Activated CD8-positive, alpha-beta memory T cell treated with anti-CD3 and anti-CD28 coated beads for 48 hours (primary cell): ENCODE measurements at places on chromosomes 7 and 10.

DNA sequence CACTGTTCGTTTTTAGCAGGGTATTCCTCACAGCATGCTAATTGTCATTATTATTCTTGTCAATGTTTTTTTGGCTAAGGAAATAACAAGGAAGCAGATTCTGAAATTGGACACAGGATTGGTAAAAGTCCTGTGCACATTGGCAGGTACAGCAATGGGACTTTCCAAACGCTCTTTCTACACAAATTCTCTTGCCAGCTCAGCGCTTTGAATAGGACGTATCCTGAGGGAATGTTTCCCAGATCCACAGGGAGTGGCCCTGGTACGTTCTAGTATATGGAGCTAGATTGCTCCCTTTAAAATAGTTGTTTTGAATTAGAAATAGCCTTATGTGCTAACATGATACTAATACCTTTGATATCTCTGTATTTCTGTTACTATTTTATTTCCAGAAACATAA is 82.8 kb upstream of the GRB10 start:
- DNase-seq: no peak

DNA sequence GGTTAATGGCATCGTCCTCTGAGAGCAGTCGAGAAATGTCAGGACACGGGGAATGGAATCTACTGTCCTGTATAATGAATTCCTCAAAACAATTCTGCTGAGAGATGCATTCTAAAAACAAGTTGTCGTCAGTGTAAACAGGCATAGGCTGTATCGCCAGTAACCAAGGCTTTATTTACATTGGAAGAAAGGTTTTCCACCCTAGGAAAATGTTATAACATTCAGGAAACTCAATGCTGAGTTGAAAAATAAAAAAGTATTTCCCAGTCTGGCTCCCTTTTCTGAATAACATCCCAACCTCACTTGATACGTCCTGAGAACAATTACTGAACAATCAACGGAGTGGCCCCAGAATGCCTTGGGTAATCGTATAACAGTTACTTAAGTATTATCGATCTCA is 79.6 kb upstream of the UCN3 start:
- no peak for DNase-seq

DNA sequence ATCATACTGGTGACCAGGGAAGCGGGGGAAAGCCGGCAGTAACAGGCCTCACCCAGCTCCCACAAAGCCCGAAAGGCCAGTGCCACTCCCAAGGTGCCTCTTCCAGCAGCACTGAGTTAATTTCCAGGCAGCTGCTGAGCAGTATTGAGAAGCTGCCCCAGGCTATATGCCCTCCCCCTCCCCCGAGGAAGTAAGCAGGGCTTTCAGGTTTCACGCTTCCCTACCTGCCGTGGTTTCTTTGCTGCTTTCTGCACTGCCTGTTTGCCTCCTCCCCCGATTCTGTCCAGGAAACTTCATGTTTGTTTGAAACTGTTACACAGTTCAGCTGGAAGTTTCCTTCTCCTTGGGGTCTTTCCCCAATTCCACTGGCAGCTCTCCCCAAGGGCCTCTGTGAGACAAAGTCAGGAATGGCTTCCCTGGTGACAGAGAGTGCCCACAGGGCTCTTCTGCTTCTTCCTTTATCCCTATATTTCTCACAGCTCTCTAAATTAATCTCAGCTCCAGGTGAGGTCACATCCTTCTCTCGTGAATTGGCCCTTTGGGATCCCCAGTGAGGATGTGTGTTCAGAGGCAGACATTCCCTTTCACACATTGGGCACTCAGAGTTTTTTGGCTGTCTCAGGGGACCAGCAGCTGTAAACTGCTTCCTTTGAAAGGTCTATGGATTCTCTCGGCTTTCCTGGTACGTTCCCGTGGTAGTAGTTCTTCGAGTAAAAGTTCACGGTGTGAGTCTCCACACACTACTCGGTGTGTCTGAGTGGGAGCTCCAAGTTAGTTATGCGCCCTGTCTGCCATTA is 19.4 kb downstream of the C1GALT1 start:
- DNase-seq: no peak

- no peak for DNase-seq
These were observed 53.3 kb upstream of the RABGEF1 start for GRCh38 chr7:66687186-66687585.

GRCh38 chr7:92843781-92844180 is 7.4 kb upstream of the CDK6 start:
- DNase-seq: no peak

DNA sequence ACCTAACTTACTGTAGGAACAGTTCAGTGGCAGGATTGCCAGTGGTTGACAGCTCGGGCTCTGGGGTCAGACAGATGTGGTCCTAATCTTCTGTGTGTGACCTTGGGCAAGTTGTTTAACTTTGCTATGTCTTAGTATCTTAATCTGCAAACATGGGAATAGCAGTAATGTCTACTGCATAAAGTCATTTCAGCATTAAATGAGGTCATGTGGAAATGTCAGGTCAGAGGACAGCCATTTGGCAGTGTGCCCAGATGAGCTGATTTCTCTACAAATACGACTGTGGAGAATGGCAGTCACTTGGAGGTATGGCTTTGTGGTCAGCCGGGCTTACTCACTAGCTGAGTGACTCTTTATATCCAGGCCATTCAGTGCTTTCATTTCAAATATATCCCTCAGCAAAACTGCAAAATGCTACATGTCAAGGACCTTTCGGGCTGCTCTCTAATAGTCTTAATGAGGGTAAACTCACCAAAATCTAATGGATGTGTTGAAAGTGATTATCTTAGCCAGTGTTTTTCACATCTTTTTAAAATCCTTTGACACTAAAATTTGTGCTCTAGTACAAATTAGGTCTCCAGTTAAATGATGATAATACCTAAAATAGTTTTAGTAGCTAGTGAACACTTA is 171.4 kb downstream of the ST7 start:
- peak; percentile 43 for DNase-seq

DNA sequence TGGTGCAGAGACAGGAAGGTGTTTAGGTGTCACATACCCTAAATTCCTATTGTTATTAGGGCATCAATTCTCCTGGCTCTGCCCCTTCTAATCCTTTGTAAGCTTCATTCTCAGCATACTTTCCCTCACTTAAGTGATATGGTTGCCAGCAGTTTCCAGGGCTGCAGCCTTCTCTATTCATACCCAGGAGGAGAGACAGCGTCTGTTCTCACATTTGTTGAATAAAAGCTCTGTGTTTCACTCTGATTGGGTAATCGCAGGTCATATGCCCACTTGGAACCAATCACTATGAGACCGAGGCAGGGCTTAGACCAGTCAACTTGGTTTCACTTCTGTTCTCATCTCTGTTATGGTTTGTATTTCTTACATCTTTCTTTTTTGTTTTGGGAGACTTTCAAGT is 109.6 kb upstream of the MTPN start:
- no peak for DNase-seq

- DNase-seq: no peak
These were observed 427.8 kb upstream of the C7orf33 start for GRCh38 chr7:148162808-148163207.

DNA sequence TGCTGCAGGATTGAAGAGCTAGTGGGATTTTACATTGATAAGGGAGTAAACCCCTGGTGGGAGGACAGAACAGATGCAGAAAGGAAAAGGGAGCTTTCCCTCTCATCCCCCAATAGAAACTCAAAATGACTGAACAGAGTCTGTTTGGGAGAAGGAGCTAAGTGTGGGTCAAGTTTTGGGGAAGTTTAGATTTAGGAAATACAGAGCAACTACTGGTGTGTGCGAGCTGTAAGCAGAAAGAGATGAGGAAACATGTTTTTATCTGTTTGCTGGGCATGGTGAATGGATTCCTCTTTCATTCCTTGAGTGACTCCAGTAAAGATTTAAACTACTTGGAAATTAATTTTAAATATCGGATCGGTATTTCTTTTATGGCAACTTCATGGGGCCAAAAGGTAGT is 132.7 kb downstream of the AOAH start:
- no peak for DNase-seq

GRCh38 chr10:43685744-43686143 is 37.1 kb upstream of the ZNF32 start:
- DNase-seq: no peak

DNA sequence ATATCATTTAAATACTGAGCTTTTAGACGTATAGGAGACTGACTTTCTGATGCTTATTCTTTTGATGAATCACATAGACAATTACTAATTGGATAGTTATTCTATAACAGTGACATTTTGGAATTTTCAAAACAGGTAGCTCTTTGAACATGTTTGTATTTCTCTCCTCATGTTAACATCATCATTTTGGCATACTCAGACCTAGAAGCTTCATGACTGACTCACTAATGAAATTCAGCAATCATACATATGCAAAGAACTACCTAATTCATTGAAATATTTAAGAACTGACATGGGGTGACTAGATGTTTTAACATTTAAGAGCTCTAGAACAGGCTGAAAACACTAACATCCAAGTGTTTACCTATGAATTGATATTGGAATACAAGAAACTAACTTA is 192.3 kb downstream of the VTI1A start:
- no peak for DNase-seq

DNA sequence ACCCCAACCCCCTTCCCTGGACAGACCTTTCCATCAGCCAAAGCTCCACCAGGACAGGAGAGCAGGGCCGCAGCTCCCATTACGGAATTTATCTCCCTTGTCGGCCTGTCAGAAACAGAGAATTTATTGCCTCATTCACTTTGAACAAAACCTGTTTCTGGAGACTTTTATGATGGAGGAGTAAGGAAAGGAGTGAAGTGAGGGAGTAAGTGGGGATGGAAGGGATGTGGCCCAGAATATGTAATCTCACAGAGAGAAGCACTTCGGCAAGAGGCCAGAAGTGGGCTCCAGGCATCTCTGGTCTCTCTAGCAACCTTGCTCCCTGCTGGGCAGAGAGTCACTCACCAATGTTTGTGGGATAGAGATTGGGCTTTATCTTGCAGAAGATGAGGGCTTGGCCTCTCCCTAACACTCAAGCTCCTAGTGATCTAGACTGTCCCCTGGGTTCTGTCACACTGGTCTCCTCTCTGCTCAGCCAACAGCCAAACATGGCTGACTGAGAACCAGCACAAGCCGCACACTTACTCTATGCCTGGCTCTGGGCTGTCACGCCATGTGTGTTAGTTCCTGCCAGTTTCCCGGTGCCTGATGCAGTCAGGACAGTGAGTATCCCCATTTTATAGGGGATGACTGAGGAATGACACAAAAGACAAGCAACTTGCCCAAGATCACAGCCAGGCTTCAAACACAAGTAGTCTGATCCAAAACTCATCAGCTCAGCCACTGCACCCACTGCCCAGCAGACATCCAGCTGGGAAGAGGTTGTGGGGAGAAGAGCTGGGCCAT is 149.4 kb upstream of the ZMIZ1 start:
- DNase-seq: no peak

GRCh38 chr10:77850620-77851231 is 75.8 kb downstream of the DLG5 start:
- DNase-seq: no peak

DNA sequence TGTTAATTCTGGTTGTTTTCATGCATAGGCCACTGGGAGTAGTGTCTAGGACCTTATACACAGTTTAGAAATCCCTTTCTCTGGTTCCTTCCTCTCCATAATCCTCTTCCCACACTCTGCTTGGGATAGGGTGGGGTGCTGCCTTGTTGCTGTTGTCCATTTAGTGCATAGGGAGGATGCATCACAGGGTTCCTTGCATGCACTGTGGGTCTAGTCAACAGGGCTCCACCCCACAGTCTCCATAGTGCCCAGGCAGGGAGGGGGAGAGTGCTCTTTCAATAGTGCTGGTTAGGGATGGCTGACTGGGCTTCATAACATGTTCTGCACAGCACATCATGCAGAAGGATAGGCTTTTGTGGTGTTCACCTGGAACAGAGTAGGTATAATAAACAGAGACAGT is 81.1 kb downstream of the ARHGAP12 start:
- no peak for DNase-seq

- DNase-seq: no peak
These were observed 1.6 kb downstream of the NPM3 start for GRCh38 chr10:101781655-101781983.

GRCh38 chr7:47471831-47472230 is 110.1 kb downstream of the TNS3 start:
- no peak for DNase-seq

GRCh38 chr7:69269806-69270205 is 328.5 kb upstream of the AUTS2 start:
- no peak for DNase-seq

- DNase-seq: no peak
These were observed 123.8 kb downstream of the SEMA3A start for GRCh38 chr7:84070770-84071169.

DNA sequence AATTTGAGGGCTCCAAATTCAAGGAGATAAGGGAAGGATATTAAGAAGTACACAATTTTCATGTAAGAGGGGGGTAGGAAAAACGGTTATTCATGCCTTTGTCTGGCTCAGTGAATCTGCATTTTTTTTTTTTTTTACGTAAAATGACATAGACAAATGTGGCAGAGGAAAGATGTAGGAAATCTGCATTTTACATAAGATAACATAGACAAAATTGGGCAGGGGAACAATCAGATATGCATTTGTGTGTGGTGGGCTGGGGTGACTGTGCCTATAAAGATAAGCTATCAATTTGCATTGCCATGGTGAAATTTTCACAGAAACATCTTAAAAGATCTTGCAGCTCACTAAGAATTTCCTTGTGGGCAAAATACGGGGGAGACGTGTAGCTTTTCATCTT is 92.7 kb upstream of the GPR141 start:
- DNase-seq: no peak

- DNase-seq: no peak
These were observed 51.9 kb downstream of the ASZ1 start for GRCh38 chr7:117375380-117375779.

- DNase-seq: no peak
These were observed 51.9 kb downstream of the IKZF1 start for GRCh38 chr7:50356212-50356944.

- DNase-seq: no peak
These were observed 56.6 kb upstream of the CPXM2 start for GRCh38 chr10:123948030-123948823.

DNA sequence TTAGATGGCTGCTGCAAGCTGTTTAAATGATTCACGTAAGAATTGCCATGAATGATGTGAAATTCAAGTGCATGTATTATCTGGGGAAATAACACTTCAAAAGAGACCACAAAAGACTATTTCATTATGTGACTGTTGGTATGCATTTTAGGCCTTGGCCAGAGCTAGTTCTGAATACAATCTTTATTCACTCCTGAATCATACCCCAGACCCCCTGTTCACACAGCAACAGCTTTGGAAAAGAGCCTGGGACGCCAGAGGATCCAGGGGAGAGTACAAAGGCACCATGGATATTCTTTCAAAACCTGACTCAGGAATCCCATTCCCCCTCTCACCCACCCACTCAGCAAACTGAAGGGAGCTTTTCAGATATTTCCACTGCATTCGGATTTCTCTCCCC is 377.1 kb upstream of the DPP6 start:
- no peak for DNase-seq

GRCh38 chr7:136941816-136942215 is 73.4 kb downstream of the CHRM2 start:
- no peak for DNase-seq
